ENCODE measurements at places on chromosomes 7 and 10.

- DNase-seq = peak; percentile 47
Measured at GRCh38 chr10:3622427-3622826, 162.6 kb downstream of the KLF6 start.

DNA sequence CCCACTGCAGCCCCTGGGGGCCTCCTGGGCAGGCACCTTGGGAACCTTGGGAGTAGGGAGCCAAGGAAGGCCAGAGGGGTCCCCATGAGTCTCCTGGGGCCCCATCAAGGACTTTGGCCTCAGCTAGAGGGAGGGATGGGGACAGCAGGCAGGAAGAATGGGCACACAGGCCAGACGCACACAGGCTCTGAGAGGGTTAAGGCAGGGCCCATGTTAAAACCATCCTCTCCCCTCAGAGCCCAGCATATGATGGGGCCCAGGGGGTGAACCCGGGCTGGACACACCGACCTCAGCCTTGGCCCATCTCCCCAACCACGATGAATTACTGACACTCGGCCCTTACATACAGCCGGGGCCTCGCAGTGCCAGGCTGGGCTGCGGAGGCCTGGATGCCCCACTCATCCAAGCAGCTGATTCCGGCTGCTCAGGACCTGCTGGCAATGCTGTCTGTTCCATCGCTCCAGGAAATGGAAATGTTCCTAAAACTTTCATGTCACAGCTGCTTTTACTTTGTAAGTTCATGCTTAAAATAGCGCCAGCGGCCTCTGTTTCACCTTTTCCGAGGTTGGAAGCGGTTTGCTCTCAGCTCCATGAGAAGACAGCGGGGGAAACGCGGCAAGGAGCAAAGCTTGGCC is 17.3 kb upstream of the INPP5A start:
- no peak for DNase-seq

DNA sequence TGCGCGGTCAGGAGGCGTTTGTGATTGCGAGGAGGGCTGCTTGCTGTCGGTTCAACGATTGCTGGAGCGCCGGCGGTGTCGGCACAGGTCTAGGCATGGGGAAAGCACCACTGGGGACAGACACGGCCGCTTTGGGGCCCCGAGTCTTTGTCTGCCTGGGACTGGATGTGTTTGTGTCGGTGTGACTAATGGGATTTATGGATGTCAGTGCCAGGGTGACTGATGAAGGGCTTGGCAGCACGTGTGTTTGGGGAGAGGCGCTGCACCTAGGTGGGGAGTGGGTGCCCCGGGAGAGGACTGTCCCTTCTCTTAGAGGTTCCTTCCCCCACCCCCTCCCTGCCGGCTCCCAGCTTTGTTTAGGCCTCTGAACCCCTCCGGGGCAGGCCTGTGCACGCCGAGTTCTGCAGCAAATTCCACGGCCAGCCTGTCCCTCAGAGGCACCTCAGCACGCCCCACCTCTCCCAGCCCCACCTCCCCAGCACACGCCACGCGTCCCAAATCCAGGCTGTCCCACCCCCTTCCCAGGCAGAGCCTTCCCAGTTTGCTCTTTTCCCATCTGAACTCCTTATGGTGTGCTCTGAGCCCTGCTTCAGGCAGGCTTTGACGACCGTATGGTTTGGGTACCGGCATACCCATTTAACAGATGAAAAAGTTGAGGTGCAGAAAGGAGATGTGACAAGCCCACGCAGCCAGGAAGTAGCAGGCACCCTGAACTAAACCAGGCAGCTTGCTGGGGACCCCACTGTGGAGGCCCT is 6.4 kb upstream of the TNRC18 start:
- no peak for DNase-seq

DNA sequence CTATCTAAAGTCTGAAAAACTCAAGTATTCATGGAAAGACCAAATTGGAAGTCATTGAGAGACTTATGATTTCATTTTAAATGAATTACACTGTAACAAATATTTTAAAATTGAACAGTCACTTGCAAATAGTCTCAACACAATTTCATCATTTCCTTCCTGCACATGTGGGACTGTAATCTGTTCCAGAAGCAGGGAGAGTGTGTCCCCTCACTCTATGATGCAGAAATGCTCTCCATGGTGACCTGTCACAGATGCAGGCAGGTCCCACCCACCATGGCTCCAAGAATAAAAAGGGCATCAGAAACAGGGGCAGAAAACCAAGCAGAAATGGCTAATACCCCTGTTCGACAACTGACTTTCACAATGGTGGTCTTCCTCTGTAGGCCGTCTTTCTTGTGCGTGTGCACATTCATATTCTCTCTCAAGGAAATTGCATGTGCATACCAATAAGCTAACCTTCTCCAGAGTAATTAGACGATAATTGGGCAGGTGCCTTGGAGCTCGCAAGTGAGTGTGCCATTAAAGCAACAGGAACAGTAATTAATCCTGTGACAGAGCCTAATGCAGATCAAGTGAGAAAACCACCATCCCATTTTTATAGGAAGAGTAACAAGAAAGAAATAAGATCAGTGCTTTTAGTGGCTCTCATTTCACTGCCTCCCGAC is 170.9 kb downstream of the ZMYND11 start:
- DNase-seq = no peak

All from inflammatory macrophage treated with lipopolysaccharide for 1 hour (primary cell).